ENCODE measurements at places on chromosomes 7 and 10.

DNA sequence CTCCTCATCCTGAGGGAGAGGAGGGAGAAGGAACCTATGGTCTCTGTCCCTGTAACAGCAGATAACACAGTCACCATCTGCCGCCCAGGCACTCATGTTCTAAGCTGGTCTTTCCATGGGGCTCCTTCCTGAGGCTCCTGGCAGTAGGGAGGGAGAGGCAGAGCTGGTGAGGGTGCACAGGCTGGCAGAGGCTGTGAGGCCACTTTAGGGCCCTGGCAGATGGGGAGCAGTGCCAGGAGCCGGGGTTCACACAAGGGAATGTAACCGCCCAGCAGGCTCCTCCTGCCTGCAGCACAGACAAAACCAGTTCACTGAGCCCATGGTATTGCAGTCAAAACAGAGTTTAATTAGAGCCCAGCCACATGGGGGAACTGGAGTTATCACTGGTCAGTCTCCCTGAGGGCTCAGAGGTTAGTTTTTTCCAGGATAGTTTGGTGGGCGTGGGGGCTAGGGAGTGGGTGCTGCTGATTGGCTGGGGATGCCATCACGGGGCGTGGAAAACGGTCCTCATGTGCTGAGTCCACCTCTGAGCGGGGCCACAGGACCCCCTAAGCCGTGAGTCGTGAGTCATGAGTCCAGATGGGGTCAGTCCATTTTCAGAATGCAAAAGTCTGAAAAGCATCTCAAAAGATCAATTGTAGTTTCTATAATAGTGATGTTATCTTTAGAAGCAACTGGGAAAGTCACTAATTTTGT lies 499.3 kb upstream of the FOXK1 start:
- no peak for DNase-seq

GRCh38 chr7:100127866-100128636 lies 1.3 kb downstream of the MBLAC1 start:
- DNase-seq: peak; percentile 60

DNA sequence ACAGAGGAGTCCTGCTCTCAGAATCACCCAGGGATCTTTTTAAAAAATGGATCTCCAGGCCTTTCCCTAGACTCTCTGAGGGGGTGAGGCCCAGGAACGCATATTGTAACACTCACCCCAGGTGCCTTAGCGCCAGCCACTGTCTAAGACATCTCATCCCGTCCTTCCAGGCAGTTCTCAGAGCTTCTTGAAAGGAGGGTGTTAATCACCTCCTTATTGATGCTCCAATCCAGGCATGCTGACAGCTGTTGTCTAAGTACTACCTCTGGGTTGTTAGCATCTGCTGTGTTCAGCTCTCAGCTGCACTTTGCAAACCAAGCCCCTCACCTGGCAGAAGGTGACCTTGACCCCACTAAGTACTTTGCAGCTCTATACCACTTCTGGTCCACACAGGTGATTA lies 36.0 kb downstream of the KIAA1549 start:
- no peak for DNase-seq

DNA sequence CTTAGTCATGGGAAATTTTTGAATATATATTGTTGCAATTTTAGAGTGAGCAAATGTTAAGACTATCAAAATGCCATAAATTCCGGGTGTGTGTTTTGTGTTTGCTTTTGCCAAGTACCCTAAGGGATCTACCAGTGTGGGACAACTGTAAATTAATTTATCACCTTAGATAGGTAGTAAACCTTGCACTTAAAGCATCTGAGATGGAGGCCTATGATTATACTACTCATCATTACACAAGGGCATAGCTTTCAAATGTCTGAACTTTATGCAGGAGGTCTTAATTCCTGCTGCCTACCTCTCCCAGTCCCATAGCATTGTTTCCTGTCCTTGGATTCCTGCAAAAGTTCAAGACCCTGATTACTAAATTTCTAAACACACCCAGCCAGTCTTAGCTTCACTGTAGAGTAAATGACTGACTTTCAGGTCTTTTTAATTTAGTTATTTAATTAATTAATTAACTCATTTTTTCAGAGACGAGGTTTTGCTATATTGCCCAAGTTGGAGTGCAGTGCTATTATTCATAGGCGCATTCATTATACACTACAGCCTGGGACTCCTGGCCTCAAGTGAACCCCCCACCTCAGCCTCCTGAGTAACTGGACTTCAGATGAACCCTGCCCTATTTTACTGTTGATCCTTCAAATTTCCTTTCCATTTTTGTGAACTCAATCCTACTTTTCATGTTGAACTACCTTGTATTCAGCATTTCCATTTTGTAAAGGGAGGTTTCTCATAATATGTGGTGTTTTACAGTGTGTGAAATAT lies 47.0 kb downstream of the THSD7A start:
- DNase-seq: no peak

DNA sequence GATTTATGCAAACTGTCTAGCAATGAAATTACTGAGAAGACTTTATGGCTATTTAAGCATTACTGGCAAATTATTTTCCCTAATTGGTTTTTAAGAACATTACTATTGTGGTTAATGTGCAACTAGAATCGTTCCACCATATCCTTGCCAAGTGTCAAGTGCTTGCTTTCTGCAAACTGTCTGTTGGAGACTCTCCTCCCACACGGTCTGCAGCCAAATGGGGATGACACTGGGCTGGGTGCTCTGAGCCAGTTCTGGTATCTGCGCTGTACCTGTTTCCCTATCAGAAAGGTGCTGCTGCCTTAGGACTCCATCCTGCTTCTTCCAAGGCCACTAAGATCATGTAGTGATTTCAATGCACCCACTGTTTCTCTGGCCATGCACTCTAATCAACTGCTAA lies 110.4 kb downstream of the RAMP3 start:
- no peak for DNase-seq

GRCh38 chr10:62900829-62901571 lies 84.8 kb upstream of the EGR2 start:
- DNase-seq: no peak

DNA sequence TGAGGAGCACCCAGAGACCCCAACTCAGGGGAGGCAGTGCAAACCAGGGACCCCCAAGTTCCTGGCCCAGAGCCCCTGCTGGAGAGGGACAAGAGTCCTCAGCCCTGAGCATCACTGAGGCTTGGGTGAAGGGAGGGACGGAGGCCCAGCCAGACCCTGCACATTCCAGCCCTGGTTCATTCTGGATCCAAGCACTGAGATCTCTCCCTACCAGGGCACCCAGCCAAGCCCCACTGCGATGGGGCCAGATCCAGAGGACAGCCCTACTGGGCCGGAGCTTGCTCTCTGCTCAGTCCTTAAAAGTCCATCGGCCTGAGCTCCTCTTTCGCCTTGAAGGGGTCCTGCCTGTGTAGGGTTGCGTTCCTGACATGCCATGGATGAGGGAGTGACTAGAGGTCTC lies 40.5 kb upstream of the RABGEF1 start:
- no peak for DNase-seq

GRCh38 chr7:55018361-55019190 lies at the start of gene EGFR:
Gene EGFR (plus strand): TSS chr7:55019017. CDS start chr7:55019278, 261 bp downstream.
- DNase-seq: no peak

DNA sequence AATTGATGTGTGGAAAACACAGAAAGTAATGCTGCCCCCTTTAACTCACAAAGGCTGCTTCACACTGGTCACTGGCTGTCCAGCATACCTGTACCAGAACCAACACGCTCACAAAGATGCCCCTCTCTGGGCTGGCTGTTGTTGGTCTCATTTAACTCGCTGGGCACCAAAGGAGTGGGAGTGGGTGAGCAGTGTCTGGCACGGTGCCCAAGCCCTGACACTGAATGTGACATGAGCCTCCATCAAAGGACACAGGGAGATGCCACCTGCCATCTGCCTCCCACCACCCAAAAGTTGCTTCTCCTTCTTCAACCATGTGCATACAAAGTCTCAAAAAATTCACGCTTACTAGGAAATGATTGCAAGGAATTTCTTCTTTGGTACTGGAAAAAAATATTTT lies 86.8 kb downstream of the FGFR2 start:
- DNase-seq: no peak

GRCh38 chr7:20744954-20745446 lies 41.7 kb downstream of the SP8 start:
- no peak for DNase-seq

Data from activated T-cell treated with anti-CD3 and anti-CD28 coated beads, Interleukin-2, amount 50 U/mL, for 48 hours (primary cell).